Midbrain (tissue), 1 donor: ENCODE measurements at places on chromosomes 16 and 17.

DNA sequence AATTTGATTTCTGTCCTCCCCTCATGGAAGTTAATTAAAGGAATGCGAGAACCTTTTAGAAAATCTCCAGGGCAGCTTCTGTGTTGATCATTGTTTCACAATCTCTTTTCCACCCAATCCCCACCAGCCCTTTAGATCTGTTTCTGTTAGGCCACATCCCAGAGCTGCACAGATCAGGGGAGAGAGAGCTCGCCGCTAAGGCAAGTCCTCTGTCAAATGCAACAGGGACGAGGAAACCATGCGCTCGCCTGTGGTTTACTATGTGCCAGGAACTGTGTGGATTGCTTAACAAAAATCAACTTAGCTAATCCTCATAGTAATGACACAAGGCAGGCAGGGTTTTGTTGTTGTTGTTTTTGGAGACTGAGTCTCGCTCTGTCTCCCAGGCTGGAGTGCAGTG, 115.4 kb downstream of the SALL1 start:
- no peak for DNase-seq

GRCh38 chr17:82101767-82102679, 4.0 kb upstream of the FASN start:
- DNase-seq = no peak

DNA sequence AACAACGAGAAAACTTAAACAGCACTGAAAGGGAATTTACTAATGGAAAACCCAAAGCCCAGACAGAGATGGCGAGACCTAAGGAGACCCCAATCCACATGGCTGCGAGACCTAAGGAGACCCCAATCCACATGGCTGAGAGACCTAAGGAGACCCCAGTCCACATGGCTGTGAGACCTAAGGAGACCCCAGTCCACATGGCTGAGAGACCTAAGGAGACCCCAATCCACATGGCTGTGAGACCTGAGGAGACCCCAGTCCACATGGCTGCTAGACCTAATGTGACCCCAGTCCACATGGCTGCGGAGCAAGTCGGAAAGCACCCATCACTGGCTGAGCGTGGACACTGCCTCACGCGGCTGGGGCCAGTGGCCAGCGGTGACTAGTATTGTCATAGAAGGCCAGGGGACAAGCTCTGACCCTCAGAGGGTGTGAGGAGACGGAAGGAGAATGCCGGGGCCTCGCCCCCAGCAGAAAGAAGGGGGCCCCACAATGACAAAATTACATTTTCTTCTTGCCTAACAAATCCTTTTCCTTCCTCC, 241.8 kb downstream of the C16orf95 start:
- no peak for DNase-seq

GRCh38 chr17:8921147-8921546, 44.4 kb downstream of the PIK3R5 start:
- no peak for DNase-seq

DNA sequence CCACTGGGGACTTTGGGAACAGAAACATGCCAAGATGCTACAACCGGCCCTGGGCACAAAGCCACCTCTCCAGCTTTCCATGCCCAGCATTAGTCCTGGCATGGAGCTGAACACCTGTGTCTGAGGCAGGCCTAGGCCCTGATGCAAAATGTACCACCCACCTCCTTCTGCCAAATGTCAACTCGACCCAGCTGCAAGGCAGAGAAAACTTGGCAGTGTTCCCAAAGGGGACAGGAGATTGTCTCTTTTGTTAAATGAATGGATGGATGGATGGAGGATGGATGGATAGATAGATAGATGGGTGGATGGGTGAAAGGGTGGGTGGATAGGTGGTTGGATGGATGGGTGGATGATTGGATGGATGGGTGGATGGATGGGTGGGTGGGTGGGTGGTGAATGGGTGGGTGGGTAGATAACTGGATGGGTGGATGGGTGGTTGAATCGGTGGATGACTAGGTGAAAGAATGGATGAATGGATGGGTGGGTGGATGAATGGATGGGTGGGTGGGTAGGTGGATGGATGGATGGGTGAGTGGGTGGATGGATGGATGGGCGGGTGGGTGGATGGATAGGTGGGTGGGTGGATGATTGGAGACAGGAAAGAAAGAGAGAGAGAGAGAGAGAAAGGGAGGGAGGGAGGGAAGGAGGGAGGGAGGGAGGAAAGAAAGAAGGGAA, 73.4 kb upstream of the TNRC6C start:
- no peak for DNase-seq

GRCh38 chr17:1945621-1946020, 79.5 kb downstream of the RTN4RL1 start:
- no peak for DNase-seq
